ENCODE measurements at places on chromosomes 12 and 14. TPM values are rescaled to one million over a fixed set of nuclear protein-coding genes. Genes with fewer than 3 reads are reported as not detected.

The ARHGEF25 gene
- total RNA-seq, result 18.6 TPM

The RPS26 gene
- 541 TPM for total RNA-seq

DNA sequence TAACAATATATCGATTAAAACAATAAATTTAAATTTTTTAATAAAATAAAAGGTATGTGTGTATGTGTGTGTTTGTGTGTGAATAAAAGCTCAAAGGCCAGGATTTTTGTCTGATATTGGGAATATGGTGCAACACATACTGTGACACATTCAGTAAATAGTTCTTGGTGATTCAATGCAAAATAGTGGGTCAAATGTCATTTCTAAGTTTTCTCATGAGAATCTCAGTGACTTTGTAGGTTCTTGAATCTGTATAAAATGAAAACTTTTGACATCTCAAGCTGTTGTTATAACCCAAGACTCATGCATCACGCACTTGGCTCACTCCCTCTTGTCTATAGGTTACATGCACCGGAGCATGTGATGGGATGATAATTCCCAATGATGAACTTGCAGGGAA, 16.2 kb upstream of the MED6 start:
- DNase-seq, result no peak

DNA sequence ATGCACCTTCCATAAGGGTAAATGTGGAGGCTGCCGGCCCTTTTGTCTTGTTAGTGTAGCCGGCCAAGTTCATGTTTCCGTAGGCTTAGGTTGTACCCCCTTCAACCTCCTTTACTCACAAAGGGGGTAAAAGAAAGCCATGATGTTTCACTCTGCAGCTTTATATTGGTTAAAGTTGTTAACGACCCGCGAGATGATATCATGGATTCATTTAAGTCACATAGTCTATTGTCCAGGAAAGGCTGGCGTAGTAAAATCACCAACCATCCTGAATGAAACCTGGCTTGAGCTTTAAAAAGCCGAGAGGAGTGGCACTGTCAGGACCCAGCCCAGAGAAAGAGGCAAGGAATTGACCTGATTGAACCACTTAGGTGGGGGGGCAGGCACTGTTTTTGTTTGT, 1.3 kb downstream of the UNG start:
- DNase-seq, result no peak

- no peak for DNase-seq
These were observed 136.5 kb downstream of the FBXL14 start for GRCh38 chr12:1457901-1458300.

GRCh38 chr12:114933428-114934160, 249.6 kb upstream of the TBX3 start:
- DNase-seq, result no peak

- DNase-seq, result no peak
These were observed 2.2 kb upstream of the DUSP16 start for GRCh38 chr12:12564911-12565310.
